GM12878 (cell line): ENCODE measurements at places on chromosomes 12 and 14.

DNA sequence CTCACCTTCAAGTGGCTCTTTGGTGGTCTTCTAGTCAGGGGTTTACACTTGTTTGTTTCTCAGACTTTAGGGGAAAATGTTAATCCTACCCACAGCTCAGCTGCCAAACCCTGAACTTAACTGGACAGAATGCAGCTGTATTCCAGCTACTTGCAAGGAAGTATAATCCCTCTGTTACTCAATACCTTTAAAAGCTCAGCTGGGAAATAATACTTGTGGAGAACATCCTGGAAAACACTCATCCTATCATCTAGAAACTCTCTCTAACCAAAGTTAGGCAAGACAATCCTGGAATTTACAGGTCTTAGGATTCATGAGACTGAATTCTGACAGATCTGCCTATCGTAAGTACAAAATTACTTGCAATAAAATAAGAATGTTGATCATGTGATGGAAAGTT is 404.1 kb downstream of the ADAMTS20 start:
- no peak for DNase-seq

DNA sequence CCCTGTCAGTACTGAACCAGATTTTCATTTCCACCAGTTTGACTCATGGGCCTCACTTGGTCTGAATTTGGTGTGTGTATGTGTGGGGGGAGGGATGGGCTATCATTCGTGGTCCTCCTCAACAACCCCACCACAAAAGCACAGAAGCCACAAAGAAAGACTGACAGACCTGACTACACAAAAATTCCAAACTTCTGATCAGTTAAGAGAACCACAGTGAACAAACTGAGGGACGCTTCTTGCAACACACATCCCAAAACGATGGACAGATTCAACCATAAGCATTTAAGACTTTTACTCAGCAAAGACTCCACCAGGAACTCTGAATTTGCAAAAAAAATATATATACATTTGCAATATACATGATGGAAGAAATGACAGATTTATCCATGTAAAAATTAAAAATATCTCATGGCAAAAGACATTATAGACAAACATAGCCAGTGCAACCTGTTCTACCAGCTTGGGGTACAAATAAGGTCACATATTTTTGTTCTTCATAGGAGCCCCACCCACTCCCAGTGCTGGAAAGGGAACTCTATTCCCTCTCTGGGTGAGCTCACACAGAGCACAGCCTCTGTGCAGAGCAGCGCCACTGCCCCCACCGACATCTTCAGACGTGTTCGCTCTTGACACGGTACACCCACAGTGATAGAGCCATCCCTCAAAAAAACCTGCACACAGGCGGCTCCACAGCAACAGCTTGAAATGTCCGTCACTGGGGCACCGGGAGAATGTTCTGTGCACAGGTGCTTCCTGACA is 49.7 kb downstream of the JAG2 start:
- DNase-seq = no peak

DNA sequence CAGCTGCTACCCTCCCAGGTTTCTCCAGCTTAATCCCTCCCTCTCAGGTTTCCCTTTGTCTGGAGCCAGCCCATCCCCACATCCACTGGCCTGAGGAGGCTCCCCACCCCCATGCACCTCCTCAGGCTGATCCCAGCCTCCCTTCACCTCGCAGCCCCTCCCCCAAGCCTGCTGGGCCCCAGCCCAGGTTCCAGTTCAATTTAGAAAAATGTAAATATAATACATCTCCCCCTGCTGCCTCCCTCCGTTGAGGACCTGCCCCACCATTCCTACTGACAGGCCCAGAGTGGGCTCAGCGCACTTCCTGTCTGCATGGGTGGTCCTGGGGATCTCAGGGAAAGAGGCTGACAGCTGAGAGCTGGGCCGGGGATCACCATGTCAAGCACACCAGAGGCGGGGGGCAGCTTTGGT is 155.8 kb downstream of the NTF3 start:
- DNase-seq = no peak

- DNase-seq = no peak
These were observed 85.5 kb downstream of the ACTN1 start for GRCh38 chr14:68893566-68893965.

- DNase-seq = no peak
These were observed 81.2 kb downstream of the BCL11B start for GRCh38 chr14:99190696-99191394.

GRCh38 chr14:37587881-37588666 is 7.0 kb downstream of the FOXA1 start:
- no peak for DNase-seq
